ENCODE measurements at places on chromosomes 3 and 15.

DNA sequence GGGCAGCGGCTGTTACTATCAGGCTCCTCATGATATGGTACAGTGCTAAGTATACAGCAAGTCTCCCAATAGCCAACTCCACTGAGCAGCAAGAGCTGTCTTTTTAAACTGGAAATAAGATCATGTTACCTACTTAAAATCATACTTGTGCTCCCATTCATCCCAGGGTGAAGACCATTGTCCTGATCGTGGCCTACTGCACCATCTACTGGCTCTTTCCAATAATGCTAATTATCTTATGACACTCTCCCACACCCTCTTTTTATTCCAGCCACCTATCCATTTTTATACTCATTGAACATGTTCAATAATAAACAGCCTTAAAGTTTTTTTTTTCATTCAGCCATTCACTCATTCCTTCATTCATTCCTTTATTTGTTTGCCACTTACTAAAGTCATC lies 117.7 kb downstream of the GBE1 start:
- no peak for DNase-seq

GRCh38 chr15:79778378-79778990 lies 118.3 kb downstream of the MTHFS start:
- no peak for DNase-seq

- DNase-seq, result no peak
These were observed 53.1 kb upstream of the IP6K2 start for GRCh38 chr3:48770192-48770502.

GRCh38 chr15:53565721-53566120 lies 193.7 kb downstream of the WDR72 start:
- no peak for DNase-seq

GRCh38 chr3:50121072-50122032 lies 32.6 kb downstream of the RBM5 start:
- peak; percentile 46 for DNase-seq

- DNase-seq, result no peak
These were observed 1.3 kb downstream of the AP2M1 start for GRCh38 chr3:184175981-184176376.

GRCh38 chr15:51390966-51391422 lies 49.5 kb downstream of the GLDN start:
- DNase-seq, result no peak

DNA sequence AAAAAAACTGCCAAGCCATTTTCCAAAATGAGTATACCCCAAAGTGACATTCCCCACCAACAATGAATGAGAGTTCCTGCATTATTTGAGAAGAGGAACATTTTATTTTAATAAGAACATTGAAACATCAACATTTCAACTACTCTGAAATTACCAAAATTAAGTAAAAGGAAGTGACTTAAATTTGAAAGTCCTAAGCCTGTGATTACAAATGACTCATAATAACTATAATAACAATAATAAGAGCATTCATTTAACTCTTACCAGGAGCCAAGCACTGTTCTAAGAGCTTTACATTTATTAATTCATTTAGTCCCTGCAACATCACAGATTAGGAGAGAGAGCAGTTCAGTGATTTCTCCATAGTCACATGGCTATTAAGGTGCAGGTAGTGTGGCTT lies 32.4 kb downstream of the LRRC28 start:
- no peak for DNase-seq

- DNase-seq, result no peak
These were observed 531 bp upstream of the BLOC1S6 start for GRCh38 chr15:45586601-45587094.

- DNase-seq, result no peak
These were observed 46.4 kb upstream of the PHLDB2 start for GRCh38 chr3:111812701-111813100.

GRCh38 chr3:186839874-186840641 lies 2.5 kb upstream of the ADIPOQ start:
- no peak for DNase-seq

GRCh38 chr15:67774626-67775025 lies 50.7 kb upstream of the SKOR1 start:
- DNase-seq, result no peak

GRCh38 chr15:100048736-100049135 lies 293.0 kb downstream of the ADAMTS17 start:
- DNase-seq, result no peak

- no peak for DNase-seq
These were observed 17.6 kb upstream of the TRAT1 start for GRCh38 chr3:108804966-108805365.

DNA sequence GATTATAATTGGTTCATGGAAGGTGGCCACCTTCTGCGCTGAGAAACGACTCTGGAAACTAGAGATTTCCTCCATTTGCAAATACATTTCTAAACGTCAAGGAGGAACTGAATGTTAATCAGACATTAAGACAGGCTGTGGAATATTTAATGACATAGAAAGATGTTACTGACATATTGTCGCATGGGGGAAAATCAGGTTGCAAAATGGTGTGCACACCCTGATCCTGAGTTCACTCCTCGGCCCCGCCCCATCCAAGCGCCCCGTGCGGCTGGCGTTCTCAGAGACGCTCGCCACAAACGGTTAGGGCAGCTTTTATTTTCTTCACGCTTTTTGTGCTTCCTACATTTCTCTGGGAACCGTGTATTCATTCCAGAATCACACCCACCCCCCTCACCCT lies 10.7 kb downstream of the H1-8 start:
- DNase-seq, result no peak

DNA sequence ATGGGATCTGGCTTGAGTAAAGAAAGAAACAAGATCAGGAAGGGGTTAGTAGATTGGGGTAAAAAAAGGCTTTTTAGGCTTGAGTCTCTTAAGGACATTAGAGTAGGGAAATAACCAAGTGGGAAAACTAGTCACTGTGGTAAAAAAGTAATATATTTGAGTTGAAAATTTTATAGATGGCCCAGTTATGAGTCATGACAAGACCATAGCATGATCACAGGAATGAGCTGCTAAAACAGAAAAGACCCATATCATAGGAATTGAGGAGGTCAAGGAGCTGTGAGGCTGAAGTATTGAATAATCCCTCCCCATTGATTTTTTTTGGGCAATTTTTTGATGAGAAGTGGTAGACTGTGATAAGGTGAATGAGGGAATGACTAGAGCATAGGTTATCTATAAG lies 69.2 kb upstream of the TBC1D5 start:
- DNase-seq, result no peak

GRCh38 chr3:120661106-120661905 lies 20.7 kb downstream of the HGD start:
- DNase-seq, result no peak

- DNase-seq, result no peak
These were observed 75.4 kb upstream of the LARS2 start for GRCh38 chr3:45312836-45313493.

DNA sequence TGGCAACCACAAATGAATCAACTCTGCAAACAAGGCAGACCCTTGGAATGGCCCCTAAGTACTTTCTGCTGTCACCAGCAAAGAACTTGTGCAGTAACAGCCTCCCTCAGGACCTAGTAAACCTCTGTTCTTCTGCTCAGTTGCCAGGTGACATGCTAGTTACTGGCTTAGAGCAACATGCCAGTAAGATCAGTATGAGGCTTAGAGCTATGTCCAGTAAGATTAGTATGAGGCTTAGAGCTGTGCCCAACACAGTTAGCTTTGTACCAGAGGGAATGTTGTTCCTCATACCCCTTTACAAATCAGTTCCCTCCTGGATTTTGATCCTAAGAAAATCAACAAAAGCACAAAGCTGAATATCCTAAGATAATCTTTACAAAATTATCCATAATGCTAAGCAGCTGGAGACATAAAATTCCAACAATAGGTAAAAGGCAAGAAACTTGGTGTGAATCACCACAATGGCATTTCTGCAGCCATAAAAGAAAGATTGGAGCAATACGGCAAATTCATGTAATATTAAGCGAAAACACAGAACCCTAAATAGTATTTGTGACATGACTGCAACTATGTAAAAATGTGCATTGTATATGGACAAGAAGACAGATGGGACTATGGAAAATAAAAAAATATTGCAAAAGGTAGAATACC lies 107.3 kb upstream of the LPP start:
- no peak for DNase-seq

GRCh38 chr15:37967788-37968187 lies 33.3 kb downstream of the TMCO5A start:
- no peak for DNase-seq

GRCh38 chr3:31448035-31448881 lies 84.5 kb upstream of the STT3B start:
- no peak for DNase-seq

DNA sequence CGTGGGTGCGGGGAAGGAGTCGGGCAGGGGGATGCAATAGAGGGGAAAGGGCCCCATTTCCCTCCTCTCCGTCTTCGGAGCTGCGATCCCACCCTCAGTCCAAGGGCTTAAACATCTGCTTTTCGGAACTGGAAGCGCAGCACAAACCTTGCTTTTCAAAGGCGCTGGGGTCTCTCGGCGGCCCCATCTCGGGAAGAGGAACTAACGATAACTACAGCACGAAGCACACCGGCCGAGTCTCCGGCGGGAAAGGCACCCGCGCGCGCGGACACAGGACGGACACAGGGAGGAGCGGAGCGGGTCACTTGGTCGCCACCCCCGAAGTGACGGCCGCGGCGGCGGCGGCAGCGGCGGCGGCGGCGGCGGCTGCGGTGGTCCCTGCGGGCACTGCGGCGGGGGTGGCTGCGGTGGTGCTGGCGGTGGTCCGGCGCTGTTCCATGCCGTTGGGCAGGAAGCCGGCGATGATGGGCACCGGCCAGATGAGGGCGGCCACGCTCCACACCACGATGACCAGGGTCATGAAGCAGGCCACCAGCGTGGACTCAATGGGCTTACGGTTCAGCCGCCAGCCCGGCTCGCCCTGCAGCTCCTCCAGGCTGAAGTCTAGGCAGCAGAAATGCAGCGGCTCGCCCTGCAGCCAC lies 1.1 kb downstream of the TMEM158 start:
- DNase-seq, result no peak

- DNase-seq, result no peak
These were observed 39.3 kb upstream of the PRICKLE2 start for GRCh38 chr3:64264501-64265109.

GRCh38 chr15:66476535-66476934 lies 21.0 kb downstream of the SNAPC5 start:
- DNase-seq, result no peak

DNA sequence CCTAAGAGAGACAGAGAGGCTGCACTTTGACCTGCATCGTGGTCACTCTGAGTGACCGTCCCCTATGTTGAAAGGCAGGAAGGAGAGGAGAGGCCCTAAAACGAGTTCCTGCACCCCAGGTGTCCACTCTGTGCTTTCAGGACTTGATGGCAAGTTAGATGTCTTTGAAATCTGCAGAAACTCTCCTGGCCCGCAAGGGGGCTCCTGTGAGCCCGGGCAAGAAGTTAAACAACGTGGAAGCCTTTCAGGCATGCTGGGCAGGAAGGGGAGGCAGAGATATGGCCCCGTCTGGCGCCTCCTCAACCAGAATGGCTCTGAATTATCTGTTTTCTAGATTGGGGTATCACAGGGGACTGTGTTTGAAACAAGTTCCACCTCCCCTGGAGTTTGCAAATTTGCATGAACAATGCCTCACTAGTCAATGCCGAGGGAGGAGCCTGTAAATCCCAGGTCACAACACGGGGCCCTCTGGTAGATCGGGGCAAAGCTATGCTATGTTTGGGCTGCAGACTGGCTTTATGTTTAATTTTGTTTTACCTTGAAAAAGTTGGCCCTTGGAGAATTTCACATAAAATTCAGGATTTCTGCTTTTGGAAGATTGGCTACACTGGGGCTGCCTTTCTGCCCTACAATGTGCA lies 9.8 kb downstream of the CTXND1 start:
- DNase-seq, result no peak

DNA sequence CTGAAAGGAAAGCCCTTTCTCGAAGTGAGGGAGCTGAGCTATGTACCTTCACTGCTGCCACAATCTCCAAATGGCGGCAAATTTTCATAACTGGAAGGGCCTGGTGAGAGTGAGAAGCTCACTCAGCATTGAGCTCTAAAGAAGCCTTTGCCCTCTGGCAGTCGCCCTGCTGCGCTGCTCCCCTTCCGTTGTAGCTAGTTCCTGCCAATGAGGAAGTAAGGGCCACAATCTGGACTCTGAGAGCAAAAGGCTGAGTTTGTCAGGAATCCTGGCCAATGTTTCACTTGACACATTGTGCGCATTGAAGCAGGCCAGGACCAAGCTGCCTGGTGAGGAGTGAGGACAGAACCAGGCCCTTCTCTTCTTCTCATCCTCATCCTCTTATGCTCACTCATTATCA lies 579.5 kb downstream of the PDCD6IP start:
- DNase-seq, result no peak

- DNase-seq, result no peak
These were observed 136.8 kb upstream of the ACP3 start for GRCh38 chr3:132180337-132180791.

DNA sequence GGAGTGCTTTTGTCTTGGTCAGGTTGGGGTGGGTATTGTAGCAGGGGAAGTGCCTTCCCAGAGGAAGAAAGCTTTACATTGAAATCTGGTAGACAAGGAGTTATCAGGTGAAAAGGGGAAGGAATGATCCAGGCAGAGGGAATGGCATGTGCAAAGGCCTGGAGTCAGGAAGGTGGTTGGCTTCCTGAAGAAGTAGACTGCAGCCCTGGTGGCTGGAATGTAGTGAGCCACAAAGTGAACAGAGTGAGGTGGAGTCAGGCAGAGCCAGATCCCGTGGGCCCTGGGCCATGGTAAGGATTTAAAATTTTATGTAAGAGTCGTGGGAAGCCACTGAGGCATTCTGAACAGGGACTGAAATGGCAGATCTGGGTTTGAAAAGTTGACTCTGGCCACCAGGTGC lies 58.3 kb downstream of the RAB11A start:
- DNase-seq, result no peak

GRCh38 chr3:124973290-124973689 lies 38.7 kb upstream of the MUC13 start:
- no peak for DNase-seq

DNA sequence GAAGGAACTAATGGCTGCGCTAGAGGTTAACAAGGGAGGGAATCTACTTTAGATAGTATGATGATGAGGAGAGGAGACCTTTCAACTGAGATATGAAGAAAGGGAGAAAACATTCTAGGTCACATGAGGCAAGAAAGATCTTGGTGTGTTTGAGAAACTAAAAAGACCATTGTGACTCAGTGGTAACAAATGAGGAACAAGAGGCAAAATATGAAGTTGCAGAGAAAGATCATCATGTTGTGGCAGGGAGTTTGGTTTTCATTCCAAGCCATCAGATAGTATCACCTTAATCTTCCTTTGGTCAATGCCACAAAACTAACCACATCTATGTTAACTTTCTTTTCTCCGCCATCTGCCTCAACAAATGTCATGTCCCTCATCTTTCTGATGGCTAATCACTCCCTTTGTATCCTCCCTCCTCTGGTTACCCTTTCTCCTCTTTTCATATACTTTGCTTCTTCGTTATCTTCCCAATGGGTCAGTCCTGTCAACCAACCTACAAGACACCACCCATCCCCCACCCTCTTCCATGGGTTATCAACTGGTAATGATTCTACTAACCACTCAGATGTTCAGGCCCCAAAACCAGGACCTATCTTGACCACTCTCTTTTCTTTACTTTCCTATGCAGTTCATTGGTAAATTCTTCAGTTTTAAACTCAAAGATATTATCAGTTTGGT lies 2.4 kb upstream of the PDCD6IP start:
- no peak for DNase-seq

- DNase-seq, result no peak
These were observed 33.6 kb downstream of the HEG1 start for GRCh38 chr3:125022206-125022605.

All from stimulated activated CD8-positive, alpha-beta memory T cell treated with anti-CD3 and anti-CD28 coated beads, Interleukin-7, amount 100 ng/mL, for 1 hour (primary cell).